ENCODE measurements at places on chromosomes 3 and 15. TPM values are rescaled to one million over a fixed set of nuclear protein-coding genes. Genes with fewer than 3 reads are reported as not detected.

Gene CPLX3
- not detected for polyA plus RNA-seq

Gene LRRC31
- 0.38 TPM for polyA plus RNA-seq

DNA sequence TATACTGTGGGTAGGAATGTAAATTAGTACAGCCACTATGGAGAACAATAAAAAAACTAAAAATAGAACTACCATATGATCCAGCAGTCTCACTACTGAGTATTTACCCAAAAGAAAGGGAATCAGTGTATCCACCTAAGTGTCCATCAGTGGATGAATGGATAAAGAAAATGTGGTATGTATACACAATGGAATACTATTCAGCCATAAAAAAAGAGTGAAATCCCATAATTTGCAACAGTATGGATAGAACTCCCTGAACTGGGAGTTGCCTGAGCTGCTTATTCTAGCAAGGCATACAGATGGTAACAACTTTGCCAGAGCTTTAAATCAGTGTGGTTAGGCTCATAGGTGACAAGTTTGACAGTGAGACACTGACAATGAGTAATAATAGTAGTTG, 16.1 kb upstream of the APH1B start:
- no peak for DNase-seq

- no peak for DNase-seq
Measured at GRCh38 chr15:44199393-44199792, 4.3 kb upstream of the FRMD5 start.
